Stimulated activated CD4-positive, alpha-beta T cell treated with anti-CD3 and anti-CD28 coated beads, TNF-alpha, amount 100 ng/mL, for 1 hour (primary cell): ENCODE measurements at places on chromosomes 1 and 21.
A peak's percentile ranks its signal among the peaks of the same experiment; 100 is the strongest.

- no peak for DNase-seq
Measured at GRCh38 chr1:108107658-108108057, 92.5 kb downstream of the SLC25A24 start.

GRCh38 chr1:246511203-246511602 lies 4.1 kb upstream of the SMYD3 start:
- no peak for DNase-seq

GRCh38 chr1:29912425-29912824 lies 676.1 kb downstream of the PTPRU start:
- no peak for DNase-seq

DNA sequence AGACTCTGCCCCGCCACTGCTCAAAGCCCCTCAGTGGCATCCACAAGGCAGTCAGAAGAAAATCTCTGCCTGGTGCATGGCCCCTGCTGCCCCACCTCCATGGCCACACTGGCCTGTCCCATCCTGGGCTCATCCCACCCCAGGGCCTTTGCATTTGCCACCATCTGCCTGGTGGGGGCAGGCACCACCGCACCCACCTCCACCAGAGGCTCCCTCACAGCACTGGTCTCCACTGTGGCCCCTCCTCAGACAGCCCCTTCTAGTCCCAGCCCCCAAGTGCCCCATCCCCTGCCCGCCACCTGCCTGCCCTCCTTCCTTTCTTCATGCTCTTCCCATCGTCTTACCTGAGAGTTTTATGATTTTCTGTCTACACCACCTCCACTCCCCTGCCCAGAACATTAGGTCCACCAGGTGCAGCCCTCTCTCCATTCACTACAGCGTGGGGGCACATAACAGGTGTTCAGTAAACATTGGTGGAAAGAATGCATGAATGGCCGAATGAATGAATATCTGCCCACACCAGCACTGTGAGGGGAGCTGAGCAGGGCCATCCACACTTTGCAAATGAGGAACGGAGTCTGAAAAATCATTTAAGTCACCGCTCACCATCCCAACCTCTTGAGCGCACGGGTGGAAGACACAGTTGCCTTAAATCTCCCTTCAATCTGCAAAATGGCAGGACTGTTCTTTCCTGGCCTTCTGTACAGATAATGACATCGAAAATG lies 2.1 kb downstream of the PRDM15 start:
- DNase-seq, result no peak

- DNase-seq, result no peak
Measured at GRCh38 chr1:76786222-76786621, 81.1 kb upstream of the ST6GALNAC5 start.

DNA sequence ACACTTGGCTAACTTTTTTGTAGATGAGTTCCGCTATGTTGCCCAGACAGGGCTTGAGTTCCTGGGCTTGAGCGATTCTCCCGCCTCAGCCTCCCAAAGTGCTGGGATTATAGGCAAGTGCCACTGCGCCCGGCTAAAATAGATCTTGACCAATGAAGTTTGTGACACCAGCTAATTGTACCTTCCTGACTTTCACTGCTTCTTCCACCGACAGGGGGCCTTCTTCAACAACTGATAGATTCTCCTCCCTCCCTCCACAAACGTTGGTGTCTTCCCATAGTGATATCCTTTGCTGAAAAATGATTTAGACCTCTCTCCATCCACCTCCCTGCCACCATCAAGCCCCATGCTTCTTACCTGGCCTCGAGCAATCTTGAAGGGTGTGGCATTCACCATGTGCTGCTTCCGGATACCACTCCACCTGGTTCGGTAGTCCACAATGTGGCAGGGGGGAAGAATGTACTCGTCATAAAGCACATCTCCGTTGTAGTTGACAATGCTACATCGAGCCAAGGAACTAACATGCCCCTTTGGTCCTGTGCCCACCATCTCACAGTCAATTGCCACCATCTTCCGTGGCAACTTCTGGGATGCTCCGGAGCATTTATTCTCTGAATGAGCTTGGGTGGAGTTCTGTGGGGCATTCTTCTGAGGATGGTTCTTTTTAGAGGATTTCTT lies 1.6 kb upstream of the METTL25B start:
- DNase-seq, result no peak

DNA sequence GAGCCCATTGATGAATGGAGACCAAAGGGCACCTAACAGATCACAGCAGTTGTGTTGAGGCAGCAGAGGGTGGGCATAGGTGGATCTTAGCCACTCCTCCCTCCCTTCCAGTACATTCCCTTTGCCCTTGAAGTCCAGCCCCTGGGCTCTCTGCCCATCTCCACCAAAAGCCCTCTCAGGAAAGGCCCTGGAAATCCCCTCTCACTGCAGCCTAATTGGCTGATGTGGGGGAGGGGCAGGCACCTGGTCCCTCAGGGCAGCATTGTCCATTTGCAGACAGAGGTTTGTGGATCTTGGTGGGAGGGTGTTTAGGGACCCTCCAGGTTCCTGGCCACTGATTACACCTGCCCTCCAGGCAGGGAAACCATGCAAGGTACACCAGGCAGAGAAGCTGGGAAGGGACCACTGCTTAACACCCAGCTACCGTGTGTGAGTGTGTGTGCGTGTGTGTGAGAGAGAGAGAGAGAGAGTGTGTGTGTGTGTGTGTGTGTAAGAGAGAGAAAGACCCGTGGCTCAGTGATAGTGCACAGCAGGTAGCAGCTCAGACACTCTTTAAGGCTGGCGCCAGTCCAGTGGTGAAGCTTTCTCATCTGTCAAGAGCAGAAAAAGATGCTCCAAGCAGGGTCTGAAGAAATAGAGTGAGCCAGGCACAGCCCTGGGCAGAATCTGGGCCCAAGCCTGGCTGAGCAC lies 71.1 kb downstream of the MATN1 start:
- DNase-seq, result no peak

DNA sequence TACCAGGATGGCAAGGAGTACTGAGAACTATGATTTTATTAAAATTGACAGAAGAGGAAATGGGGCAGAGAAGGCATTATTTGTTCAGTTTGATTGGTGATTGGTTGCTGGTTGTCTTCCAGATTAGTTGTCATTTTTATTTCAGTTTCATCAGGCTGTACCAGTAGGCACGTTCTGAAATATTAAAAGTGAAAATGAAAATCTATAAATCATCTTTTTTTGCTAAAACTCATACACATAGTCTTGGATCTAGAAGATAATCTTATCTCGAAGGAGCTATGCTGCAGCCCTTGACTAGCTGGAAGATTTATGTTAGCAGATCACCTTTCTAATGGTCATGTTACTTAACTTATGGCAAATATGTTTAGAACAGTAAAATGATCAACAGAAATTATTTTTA lies 29.0 kb downstream of the NEK7 start:
- DNase-seq, result no peak

GRCh38 chr1:164609089-164609488 lies 50.1 kb downstream of the PBX1 start:
- no peak for DNase-seq

DNA sequence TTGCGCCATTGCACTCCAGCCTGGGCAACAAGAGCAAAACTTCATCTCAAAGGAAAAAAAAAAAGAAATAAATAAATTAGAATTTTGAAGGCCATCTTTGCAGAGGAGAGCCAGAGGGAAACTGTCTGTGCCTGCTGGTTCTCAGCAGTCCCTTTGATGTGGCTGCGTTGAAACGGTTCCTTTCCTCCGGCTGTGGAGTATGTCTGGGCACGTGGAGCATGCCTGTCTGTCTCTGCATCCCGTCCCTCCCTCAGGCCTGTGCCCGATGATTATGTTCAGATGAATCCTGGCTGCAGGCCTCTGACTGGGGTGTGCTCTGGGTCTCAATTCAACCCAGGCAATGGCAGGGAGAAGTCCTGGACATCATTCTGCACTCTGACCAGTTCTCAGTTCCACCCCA lies 33.4 kb downstream of the KIAA1614 start:
- DNase-seq, result no peak

- no peak for DNase-seq
Measured at GRCh38 chr21:41133874-41134522, 34.0 kb upstream of the BACE2 start.

DNA sequence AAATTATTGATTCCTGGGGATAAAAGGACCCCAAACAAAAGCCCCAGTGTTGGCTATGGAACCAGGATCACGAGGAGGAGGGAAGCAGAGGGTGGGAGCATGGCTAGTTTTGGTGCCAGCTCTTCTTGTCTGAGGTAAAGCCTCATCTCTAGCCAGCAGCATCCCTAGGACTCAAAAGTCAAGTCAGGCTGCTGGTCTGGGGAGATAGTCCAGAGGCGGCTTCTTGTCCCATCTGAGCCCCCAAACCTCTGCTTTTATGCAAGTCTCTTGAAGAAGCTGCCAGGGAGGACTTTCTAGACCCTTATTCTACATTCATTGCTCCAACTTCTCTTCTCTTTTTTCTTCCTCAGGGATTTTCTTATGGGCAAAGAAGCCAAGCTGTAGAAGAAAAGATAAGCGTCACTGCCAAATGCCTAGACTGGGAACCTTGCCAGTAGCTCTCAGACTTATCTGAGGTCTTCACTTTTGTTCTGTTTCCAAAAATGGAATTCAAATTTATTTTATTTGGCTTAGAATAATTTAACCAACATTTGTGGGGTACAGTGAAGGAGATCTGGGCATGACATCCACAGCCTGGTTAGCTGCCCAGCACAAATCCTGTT lies 6.9 kb upstream of the ANKRD35 start:
- DNase-seq, result no peak

DNA sequence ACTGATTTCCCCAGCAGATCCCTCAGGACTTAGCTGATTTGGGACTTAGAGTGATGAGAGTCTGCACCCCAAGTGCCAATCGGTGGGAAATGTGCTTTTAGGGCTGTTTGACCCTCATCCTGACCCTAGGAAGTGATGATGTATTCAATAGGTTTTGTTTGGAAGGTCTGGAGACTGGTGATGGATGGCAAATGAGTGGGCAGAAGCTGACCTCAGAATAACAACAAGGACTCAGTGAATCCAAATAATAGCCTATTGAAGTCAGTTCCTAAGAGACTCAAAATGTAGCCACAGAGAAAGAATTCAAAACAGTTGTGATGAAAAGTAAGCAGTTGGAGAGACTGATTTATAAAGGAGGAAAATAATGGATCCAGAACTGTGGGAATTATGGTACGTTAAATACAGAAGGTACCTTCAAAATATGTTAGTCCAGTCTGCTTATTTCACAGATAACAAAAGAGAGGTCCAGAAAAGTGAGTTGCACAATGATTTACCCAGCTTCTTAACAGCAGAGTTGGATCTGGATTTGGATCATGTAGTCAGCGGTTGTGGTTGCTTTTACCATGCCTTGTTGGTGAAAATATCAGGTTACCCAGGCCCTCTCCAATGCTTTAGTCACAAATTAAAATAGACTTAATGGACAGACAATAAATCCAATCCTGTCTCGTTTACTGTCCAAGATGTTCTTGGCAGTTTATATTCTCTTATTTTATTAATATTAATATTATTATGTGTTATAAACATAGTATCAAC lies 123.0 kb upstream of the PTBP2 start:
- no peak for DNase-seq

- no peak for DNase-seq
Measured at GRCh38 chr1:90402893-90403849, 313.9 kb downstream of the BARHL2 start.

GRCh38 chr1:207963427-207964194 lies 52.7 kb upstream of the CD34 start:
- DNase-seq, result peak; percentile 69

DNA sequence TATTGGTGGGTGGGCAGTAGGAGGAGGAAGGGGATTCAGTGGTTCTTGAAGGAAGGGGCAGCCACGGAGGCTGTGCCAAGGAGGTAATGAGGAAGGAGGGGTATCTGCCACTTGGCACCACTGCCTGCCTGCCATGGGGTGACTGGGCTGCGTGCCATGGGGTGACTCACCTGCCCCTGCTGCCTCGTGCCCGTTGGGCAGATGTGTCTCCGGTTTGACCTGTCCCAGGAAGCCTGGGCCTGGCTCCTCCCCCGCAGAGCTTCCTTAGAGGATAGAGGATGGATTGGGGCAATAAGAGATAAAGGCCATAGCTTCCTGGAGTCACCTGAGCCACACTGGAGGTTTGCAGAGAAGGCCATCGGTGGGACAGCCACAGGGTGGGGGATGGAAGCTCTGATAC lies 1.7 kb downstream of the PADI3 start:
- no peak for DNase-seq

GRCh38 chr1:8095584-8095983 lies 69.5 kb upstream of the ERRFI1 start:
- DNase-seq, result no peak

DNA sequence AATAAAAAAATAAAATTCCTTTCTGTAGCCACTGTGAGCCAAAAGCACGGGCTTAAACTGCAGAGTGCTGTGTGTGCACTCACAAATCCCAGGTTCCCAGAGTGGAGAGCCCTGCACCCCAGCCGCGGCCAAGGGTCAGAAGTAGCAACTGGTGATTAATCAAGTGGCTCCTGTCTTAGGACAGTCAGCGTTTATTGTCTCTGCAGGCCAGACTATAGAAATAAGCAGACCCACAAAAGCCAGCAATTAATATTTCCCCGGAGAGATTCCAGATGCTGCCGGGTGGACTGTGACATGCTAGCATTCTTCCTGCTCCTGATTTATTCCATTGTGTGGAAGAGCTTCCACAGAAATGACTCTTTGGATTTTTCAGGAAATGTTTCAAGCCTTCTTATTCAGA lies 412.2 kb downstream of the KIF26B start:
- DNase-seq, result no peak

GRCh38 chr1:74673351-74674111 lies at the start of gene ERICH3:
Gene ERICH3, minus strand, starts transcription at chr1:74673792. Its CDS starts 273 bp downstream, at chr1:74673519.
- DNase-seq, result no peak

- no peak for DNase-seq
Measured at GRCh38 chr1:170583186-170583585, 51.2 kb downstream of the GORAB start.

- no peak for DNase-seq
Measured at GRCh38 chr1:195933835-195934234, 674.4 kb downstream of the KCNT2 start.

DNA sequence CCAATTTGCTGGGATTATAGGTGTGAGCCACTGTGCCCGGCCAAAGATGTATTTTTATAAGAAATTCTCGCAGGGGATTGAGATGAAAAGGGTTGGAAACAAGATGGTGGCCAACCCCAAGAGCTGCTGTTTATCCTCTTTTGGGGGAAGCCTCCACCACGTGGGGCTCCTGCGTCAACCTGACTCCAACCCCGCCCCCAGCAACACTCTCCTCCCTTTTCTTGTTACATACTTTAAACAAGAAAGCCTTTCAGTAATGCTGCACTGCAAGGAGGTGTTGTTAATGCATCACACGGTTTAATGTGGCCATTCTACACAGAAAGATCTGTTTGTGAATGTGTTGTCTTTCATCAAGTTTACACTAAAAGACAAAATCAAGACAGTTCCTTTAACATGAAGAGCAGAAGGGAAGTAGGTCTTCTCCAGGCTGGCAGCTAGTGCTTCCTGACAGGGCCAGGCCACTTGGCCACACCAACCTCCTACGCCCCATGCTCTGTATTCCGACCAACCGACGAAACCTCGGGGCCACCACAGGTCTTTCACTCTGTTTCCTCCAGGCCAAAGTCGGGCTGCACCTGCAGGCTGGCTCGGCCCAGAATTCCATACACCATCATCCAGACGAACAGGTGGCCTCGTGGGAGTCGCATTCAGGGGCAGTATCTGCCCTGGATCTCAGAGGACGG lies 25.9 kb downstream of the C2CD2 start:
- no peak for DNase-seq

- DNase-seq, result no peak
Measured at GRCh38 chr1:72915581-72915980, 633.2 kb upstream of the NEGR1 start.
